IPS DF 19.7 (cell line): ENCODE measurements at places on chromosomes 5 and 9.

DNA sequence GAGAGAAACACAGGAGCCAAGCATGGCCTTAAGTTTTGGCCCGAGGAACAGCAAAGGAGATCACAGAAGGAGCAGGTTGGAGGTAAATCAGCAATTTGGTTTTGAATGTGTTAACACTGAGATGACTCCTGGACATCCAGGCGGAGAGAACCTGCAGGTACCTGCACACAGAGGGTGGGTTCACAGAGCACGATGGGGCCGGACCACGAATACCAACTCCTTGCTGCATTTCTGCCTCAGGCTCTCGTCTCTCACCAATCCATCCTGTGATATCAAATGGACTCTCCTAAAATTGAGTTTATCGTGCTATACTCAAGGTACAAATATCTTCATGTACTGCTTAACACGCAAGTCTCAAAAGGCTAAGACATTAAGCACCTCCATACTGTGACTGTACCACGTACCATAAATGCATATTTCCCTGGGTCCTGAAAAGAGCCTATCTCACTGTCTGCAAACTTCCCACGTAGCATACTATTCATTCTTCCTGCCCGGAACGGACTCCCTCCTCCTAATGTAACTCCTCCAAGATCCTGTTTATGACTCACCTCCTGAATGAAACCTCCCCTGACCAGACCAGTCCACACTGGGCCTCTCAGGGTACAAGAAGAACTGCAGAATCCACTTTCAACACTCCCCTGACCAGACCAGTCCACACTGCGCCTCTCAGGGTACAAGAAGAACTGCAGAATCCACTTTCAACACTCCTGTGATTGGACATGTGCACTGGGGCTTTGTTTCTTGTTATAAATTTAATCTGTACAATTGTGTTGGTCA is 380.8 kb upstream of the RFX3 start:
- no peak for DNase-seq

DNA sequence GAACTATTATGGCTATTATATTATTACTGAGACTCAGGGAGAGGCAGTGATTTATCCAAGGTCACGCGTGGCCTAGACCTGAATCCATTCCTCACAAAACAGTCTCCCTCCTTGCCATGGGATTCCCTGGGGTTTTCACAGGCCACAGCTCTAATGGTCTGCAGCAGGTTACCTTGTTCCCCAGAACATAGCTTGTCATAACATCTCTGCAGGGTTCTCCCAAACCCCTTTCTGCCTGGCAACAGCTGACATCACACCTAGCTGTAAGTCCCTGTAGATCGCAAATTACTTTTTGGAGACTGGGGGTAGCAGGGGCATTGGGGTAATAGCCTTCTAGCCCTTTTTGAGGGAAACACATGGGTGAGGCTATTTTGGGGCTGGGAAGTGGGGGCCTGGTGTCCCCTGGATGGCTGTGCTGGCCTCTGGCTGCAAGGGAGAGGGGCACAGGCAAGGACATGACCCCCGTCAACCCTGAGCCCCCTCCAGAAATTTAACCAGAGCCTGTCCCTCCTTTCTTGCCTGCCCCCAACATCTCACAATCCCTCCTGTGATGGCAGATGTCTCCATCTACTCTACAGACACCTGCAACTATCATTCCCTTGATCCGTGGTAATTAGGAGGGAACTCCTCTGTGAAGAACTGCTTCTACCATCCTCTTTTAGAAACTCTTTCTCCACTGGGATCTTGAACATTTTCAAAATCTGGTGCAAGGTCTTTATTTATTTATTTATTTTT is 1.3 kb downstream of the CD74 start:
- DNase-seq: no peak

DNA sequence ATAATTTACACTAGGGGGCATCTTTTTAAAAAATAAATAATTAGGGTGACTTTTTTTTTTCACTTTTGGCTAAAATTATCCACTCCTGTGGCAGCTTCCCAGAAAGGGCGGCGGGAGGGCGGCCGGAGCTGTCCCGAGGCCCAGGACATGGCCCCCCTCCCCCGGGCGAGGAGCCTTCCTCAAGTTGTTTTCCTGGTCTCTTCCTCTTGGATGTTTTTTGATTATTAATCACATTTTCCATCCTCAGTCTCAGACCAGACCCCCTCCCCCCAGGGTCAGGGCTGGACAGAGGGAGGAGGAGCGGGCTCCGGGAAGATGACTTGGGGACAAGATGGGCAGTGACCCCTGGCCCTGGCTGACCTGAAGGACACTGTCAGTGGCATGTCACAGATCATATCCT is 4.7 kb upstream of the CNTFR start:
- no peak for DNase-seq

DNA sequence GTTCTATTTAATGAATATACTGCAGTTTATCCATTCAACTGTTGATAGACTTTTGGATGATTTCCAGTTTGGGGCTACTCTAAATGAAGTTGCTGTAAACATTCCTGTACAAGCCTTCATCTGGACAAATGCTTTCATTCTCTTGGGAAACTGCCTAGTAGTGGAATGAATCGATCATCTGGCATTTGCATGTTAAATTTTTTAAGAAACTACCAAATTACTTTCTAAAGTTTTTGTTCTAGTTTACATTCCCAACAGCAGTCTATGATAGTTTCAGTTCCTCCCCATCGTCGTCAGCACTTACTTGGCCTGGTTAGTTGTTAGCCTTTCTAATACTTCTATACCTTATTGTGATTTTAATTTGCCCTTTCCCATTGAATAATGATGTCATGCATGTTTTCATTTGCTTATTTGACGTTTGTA is 306.3 kb downstream of the FER start:
- no peak for DNase-seq

DNA sequence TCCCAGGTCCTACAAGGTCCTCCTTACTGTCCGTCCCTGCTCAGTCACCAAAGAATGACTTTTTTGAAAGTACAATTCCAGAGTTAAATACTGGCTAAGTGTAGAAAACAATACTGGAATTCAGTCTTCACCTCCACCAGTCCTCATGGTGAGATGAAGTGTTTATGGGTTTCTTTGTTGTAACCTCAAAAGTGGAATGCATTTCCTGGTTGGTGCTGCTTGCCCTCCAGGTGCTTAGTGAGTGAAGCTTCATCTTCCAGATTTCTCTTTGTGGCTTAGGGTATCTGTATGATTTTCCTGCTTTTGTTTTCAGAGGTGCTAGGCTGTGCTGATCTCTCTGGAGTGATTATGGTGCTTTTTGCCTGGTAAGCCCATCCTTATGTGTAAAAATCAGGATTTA is 49.4 kb upstream of the DHFR start:
- no peak for DNase-seq

- no peak for DNase-seq
Measured at GRCh38 chr5:132457371-132458225, 33.0 kb downstream of the IRF1 start.
